Activated naive CD8-positive, alpha-beta T cell treated with anti-CD3 and anti-CD28 coated beads for 36 hours (primary cell): ENCODE measurements at places on chromosomes 6 and 20. TPM values are rescaled to one million over a fixed set of nuclear protein-coding genes. Genes with fewer than 3 reads are reported as not detected.

The MLN gene
- not detected for total RNA-seq

GRCh38 chr6:148524976-148525375 lies 182.3 kb downstream of the SASH1 start:
- no peak for DNase-seq

The ADGRB3 gene
- not detected for total RNA-seq

DNA sequence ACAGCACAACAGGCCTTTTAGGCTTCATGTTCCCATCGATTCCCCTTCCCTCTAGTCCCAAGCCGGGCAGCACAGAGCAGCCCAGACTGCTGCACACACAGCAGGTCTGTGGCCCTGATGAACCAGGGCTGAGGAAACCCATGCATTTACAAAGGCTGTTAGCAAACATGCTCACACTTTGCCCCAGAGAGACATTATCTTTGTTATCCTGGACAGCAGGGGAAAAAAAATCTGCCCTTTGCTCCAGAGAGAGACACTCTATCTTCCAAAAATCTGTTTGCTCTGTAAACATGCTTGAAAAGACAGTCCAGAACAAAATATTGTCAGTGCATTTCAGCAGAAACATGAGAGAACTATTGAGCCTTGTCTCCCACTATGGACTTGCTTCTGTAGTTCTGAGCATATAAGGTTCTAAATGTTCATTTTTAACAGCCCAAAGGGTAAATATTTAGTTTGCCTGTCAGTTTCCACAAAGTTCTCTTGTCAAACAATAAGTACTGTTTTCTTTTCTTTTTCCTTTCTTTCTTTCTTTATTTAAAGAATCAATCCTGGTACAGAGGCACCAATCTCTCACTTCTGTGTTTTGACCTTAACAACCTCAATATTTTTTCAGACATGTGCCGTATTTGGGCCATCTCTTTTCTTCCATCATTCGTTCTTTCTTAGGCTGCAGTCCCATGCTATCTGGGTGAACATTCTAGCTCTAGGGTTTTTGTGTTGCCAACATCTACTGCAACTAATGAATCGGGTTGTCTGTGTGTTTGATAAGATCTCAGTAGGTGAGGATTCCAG lies 468.0 kb downstream of the EPM2A start:
- DNase-seq: no peak

DNA sequence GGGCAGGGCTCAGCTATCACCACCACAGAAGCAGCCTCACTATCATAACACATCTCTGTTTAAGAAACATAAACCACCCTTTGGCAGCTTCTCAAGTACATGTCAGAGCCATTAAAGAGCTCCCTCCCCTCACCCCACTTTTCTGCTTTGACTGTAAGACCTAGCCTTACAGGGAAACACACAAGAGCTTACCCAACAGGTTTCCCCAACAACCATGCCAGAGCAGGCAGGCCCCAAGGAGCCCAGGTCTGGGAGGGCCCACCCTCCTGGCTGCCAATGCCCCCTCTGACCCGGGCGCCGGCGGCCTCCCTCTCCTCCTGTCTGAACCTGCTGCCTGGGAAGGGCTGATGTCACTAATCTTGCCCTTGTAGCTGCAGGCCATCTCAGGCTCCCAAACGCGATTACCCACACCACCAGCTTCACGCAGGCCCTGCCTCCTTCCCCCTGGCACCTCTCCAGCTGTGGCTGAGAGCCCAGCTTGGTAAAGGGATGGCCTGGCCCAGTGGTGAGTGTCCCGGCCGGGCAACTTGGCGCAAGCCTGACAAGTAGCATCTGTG lies 402.0 kb downstream of the MAFB start:
- no peak for DNase-seq

DNA sequence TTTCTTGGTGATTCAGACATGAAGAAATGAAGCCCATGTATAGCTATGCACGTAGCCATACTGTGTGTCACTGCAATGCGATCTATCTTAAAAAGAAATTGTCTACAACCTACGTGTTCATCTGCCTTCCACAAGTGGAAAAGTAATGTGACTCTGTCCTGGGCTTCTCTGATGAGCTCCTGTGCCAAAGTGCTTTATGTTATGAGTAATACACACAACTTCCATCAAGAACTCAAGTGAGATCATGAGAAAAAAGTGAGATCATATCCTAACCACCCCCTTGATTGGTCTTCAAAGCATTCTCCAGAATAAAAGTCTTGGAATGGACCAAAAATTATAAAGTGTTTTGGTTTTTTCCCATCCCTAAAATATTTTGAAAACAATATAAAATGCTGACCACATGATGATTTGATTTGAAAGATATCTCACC lies 114.3 kb downstream of the DST start:
- no peak for DNase-seq

DNA sequence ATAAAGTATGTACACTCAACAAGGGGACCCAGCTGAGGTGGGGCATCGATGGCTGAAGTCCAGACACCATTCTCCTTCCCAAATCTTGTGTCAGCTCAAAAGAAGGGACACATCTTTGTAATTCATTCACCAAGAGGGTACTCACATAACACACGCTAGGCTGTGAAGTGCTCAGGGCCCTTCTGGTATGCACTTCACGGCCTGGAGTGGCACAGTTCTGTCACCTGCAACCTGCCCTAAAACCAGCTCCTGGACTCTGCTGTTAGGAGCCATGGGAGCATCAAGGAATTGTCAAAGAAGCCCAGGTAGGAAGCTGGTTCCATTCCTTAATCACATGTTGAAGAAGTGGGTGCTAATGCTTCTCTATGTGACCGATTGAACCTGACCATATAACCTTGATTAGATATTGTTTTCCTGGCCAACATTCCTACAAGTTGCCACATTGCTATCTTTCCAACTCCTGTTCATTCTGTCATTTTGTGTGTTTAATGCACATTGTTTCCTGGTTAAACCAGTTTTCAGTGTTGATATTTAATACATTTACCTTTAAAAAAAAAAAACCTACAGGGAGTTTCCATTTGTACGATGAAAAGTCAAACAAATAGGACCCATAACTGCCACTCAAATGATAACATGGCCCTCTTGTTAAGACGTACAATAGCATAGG lies 127.3 kb downstream of the TNFRSF21 start:
- DNase-seq: no peak

DNA sequence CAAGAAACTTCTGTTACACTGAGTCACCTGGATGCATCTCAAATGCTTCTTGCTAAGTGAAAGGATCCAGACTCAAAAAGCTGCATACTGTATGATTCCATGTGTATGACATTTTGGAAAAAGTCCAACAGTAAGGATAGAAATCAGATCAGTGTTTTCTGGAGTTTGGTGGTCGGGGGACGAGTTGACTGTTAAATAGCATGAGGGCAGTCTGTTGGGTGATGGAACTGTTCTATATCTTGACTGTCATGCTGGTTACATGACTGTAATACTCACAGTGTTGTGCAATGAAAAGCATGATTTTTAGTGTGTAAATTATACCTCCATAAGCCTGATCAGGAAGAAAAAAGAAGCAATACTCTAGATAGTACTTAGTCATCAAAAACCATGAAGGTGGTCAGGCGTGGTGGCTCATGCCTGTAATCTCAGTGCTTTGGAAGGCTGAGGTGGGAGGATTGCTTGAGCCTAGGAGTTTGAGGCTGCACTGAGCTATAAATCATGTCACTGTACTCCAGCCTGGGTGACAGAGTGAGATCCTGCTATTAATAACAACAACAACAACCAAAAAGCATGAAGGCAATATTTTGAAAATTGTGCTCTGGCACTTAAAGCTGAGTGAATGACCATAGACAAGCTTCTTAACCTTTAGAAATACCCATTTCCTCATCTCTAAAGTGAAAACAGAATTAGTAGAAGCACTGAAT lies 30.5 kb upstream of the SASH1 start:
- DNase-seq: no peak

GRCh38 chr6:7332090-7332745 lies 19.2 kb upstream of the SSR1 start:
- DNase-seq: no peak

The CALHM5 gene
- total RNA-seq: not detected

DNA sequence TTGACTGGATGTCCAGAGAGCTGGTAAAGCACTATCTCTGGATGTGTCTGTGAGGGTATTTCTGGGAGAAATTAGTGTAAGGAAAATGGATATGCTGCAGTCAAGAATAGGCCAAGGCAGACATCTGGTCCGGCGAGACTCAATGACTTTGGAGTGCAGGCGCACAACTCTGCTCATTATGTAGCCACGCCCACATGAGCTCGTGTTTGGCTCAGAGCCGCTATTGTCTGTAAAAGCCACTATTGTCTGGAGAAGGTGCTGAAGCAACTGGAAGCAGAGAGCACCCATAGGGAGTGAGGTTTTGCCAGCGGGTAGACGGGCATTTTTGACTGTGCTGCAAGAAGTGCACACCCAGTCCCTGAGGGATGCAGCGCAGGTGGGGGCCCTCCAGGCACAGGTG lies 305.0 kb upstream of the POU3F2 start:
- DNase-seq: no peak

- no peak for DNase-seq
These were observed 194.3 kb upstream of the PROKR2 start for GRCh38 chr20:5511082-5511481.

The TBXT gene
- not detected for total RNA-seq

DNA sequence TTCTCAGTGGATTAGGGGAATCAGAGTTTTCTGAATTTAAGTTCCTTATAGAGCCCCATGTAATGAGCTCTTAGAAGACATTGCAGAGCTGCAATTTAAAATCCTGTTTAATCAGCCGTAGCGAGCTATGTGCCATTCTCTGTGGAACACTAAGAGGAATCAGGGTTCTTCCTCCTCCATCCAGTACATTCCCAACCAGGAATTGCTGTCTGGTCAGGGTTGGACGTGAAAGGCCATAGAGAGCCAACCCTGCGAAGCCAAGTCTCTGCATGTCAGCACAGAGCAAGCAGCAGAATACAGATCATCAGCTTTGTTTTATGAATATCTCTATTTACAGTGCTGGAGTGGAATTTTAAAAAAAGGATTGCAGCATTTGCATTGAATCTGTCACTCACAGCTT lies 366.0 kb downstream of the LAMA2 start:
- no peak for DNase-seq

DNA sequence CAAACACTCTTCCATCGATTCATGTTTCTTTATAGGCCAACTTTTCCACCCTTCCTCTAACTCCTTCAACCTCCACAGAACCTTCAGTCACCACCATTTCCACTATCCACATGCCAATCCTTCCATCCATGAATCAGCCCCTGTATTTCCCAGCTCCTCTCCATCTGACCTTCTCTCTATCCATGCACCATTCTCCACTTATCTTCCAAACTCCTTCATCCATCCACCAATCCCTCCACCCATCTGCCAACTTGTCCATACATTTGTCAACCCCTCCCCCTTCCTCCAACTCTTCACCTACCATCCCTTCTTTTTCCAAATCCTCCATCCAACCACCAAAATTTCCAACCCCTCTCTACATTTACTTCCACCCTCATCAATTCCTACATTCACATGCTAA lies 49.9 kb downstream of the MAFB start:
- DNase-seq: no peak

- DNase-seq: no peak
These were observed 38.1 kb downstream of the IYD start for GRCh38 chr6:150406948-150407347.

DNA sequence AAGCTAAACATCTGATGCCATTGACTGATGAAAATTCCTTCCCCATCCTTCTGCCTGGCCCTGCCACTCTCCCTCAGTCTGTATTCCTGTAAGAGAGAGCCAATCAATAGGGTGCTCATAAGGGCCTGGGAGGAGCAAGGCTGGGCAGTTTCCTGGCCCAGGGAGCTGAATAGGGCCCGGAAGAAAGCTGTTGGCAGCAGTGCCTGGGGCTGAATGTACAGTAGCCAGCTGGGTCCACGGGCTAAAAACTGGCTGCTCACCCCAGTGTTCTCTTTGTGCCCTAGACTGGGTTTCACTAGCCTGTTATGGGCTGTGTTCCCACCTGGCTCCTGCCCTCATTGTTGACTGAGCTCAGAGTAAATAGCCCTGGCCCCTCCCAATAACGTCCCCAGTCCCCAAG lies 1.7 kb upstream of the WFDC2 start:
- DNase-seq: no peak

The PCIF1 gene
- 30.2 TPM for total RNA-seq

The GABRR1 gene
- total RNA-seq: not detected

DNA sequence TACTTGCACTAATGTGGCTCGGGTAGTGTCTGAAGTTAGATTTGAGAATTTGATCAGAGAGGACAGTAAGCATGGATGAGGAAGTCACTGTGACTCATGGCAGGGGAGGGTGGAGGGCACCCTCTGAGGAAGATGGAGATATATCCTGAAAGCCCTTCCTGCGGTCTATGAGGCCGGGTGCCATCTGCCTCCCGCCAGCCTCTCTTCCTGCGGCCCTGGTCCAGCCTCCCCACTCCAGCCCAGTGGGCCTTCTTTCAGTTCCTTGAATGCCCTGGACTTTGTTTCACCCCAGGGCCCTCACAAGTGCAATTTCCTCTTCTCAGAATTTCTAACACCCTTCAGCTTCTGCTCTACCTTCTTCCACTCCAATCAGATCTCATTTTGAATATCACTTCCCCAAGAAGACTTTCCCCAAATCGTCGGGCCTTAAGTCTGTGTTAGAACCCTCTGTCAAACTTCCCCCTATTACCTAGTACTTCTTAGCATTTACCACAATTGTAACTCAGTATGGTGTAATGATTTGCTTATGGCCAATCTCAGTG lies 20.2 kb upstream of the TNFAIP3 start:
- DNase-seq: no peak

DNA sequence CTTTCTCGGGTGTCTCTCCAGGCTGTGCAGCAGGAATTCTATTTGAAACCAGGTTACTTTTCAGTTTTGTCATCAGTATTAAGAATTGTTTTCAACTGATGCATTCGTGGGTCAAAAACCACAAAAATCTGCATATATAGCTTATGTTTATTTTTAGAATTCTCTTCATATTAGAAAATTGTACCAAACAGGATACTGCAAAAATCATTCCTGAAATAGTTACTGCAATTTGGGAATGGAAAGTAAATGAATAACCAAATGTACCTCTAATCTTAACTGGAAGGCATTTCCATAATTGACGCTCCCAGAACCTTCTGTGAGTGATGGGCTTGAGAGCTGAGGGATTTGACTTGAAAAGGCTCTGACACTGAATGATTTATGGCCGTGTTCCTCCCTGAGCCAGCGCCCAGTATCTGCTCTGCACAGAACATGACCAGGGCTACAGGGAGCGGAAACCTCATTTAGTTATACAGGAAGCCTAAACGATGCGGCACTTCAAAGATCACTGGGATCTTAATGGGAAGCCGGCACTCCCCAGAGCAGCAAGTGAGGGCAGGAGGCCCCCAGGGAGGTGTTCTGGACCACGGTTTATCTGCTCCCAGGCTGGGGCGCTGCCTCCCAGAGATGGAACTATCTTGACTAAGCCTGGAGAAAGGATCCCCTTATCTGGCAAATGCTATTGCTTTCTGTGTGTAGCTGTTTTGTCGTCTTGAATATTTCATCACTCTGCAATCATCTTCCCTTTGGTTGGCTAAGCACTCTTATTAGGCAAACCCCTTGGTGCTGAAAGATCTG lies 446.0 kb downstream of the QKI start:
- no peak for DNase-seq

DNA sequence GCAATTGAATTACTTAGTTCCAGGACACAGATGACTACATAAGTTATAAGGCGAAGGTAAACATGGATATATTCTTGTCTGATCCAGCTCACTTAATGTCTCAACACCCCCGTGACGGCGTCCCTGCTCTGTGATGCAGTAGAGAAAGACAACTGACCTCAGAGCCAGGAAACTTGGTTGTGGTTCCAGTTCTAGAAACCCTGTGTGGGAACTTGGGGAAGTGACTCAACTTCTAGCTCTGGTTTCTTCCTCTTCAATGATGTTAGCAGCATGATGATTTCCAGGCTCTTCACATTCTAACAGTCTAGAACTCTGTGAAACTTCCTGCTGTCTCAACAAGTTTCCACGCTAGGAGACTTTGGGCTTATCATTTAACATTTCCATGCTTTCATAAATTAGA lies 18.4 kb downstream of the LAMA4 start:
- DNase-seq: peak; percentile 67

The TOP1 gene
- total RNA-seq: 99.6 TPM
